ENCODE measurements at places on chromosomes 7 and 10.

DNA sequence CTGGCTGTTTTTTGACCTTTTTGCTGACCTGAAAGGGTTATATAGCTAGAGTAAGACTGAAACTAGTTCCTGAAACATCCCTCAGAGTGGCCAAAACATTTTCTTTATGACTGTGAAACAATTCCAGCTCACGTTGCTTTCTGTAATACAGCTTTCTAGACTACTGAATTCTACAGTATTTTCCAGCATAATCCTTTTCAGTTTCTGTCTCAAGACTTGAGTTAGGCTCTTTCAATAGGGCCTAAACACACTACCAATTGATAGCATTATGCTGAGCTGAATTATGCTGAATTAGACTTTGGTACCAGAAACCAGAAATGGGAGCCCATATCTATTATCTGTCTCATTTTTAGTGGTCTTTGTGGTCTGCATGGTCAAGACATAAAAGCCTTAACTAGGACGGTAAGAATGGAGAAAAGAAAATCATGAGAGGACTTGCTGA, 72.6 kb downstream of the EPDR1 start:
- no peak for DNase-seq

DNA sequence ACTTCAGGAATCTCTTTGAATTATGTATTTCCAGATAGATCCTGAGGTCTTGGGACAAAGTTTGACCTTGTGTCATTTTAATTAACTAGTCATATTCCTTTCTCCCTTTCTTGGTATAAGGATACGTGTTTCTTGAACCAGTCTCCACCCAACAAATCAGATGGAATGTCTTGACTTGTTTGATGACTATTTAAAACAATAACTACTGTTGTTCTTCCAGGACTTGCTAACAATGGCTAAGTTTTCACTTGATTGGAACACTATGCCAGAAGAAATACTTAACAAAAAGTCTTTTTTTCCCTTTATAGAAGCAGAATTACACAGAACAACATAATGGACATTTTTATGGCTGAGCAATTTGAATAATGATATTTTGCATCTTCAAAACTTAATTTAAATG, 43.0 kb upstream of the WIPF3 start:
- no peak for DNase-seq

GRCh38 chr7:116400522-116400921, 99.0 kb upstream of the CAV2 start:
- DNase-seq, result no peak

GRCh38 chr10:117188371-117188770, 8.9 kb upstream of the KCNK18 start:
- DNase-seq, result no peak

- no peak for DNase-seq
Observed at GRCh38 chr7:35035511-35035961, 1.7 kb downstream of the DPY19L1 start.

GRCh38 chr10:79059859-79060379, 8.8 kb upstream of the ZMIZ1 start:
- DNase-seq, result no peak

- DNase-seq, result no peak
Observed at GRCh38 chr7:46633200-46633599, 712.1 kb upstream of the IGFBP3 start.

DNA sequence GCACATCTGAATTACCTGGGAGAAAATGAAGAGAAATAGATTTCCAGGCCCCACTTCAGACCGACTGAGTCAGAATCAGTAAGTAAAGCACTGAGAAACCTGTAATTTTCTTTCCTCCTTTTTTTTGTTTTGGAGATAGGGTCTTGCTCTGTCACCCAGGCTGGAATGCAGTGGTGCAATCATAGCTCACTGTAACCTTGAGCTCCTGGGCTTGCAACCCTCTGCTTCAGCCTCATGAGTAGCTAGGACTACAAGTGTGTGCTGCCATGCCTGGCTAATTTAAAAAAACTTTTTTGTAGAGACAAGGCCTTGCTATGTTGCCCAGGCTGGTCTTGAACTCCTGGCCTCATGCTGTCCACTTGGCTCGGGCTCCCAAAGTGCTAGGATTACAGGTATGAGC, 260.2 kb downstream of the STK31 start:
- DNase-seq, result no peak

- DNase-seq, result no peak
Observed at GRCh38 chr7:93179173-93179572, 31.0 kb upstream of the SAMD9L start.

DNA sequence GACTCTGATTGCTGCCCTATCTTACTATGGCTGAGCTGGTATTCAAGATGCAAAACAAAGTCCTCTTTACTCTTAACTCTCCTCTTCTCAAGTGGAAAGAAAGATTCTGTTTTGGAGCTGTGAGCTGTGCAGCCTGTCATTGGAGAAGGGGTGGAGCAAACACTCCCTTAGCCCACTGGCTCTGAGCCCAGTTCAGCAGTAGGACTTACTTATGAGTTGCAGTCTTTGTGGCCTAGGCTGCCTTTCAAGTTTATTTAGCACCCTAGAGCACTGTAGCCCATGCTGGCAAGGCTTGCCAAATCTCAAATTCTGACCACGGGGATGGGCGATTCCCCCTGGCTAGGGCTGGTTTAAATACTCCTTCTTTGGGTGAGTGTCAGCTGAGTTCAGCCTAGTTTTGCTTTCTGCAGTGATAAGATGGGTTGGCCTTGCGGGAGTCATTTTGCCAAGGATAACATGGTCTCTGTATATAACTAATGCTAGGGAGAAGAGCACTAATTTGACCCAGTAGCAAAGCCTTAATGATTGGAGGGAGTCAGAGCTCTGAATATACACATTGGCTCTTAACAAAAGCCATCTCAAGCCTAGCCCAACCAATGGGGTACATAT, 110.2 kb downstream of the MYO3A start:
- no peak for DNase-seq
